ENCODE measurements at places on chromosomes 7 and 10.
A peak's percentile ranks its signal among the peaks of the same experiment; 100 is the strongest.

DNA sequence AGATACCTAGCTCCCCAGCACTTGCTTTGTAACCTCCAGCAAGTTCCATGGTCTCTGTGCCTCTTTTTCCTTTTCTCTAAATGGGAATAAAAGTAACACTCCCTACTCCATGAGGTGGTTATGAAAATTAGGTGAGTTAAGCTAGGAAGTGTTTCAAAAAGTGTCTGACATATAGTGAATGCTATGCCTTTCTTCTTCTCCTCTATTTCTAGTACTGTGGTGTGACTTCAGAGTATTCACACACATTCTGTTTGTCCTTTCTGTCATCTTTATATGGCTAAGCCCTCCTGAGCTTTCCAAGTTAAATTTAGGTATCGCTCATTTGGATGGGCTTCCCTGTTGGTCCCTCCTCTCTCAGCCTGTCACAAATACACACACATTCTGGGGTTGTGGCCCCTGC lies 229.7 kb downstream of the EXOC4 start:
- no peak for DNase-seq

- DNase-seq, result no peak
These were observed 607.5 kb downstream of the SORCS1 start for GRCh38 chr10:106557053-106557452.

- no peak for DNase-seq
These were observed 453 bp upstream of the GALNT17 start for GRCh38 chr7:71131256-71132126.

GRCh38 chr10:25175527-25176420 lies 973 bp downstream of the GPR158 start:
- no peak for DNase-seq

DNA sequence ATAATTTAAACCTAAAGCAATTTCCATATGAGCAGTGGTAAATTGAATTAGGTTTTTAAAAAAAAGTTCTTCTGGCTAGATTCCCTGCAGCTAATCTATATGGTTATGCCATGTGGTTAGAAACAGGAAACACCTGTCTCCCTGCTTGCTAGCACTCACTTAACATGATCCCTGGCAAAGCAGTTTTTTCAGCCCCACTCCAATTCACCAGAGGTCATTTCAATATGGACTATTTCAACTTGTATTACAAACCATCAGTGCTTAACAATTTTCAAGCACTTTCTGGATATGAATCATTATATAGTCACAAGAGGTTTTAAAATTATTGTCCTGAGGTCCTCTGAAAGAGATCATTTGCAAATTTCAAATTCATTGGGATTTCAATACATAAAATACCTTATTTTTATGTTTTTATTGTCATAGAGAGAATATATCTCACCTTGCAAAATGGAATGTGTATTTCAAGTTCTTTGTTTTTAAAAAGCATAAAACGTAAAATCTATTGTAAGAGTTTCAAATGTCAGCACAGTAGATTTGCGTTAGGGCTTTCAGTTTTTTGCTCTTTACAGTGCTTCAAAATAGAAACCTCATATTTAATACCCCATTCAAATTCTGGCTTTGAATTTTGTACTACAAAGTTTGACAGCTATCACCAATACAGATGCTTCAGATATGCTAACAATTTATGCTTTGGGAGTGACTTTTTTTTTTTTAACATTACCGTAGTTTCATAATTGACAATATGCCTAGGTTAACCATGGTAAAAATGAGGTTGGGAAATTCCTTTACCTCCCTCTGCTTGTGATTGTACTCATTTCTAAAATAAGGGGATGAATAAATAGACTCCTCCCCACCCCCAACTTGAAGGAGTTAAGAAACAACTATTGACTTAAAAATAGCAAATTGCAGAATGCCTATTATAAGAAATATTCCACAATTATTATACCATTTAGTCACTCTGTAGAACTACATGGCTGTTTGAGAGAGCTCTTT lies 117.5 kb upstream of the HGF start:
- DNase-seq, result no peak

- DNase-seq, result no peak
These were observed 143.1 kb downstream of the CRPPA start for GRCh38 chr7:16278167-16278787.

DNA sequence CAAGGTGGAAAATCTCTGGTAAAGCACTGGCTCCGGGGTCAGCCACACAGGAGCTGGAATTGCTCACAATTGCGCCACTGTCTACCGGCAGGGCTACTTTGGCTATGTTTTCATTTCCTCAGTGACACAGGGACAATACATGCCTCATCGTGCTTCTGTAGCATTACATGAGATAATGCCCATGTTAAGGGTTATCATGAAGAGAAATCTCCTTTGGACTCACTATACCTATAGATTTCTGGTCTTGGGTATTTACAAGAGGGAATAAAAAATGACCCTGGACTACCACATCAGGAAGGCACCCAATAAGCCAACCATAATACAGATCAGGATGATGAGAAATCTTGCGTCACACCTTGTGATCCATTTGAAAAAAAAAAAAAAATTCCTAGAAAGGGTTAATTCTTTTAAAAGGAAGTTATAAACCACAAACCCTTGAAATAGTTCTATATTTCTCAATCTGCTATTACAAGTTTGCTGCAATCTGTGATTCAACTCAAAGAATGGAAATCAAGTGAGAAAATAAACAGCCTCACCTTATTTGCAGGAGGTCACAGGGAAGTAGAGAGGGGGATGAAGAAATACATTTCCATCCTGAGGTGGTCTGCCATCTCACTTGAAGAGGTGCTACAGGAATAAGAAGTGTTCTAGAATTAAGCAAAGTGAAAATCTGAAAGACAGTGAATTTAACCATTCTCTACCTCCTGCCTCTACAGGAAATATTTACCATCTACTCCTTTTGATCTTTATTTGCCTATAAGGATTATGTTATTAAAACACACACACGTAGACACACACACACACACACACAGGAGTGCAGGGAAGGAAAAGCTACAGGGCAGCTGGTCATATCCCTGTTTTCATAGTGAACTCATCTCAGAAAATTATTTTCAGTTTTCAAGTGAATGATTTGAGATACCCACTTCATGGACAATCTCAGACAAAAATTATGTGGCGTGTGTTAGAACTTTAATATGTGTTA lies 231.3 kb upstream of the CELF2 start:
- DNase-seq, result no peak

DNA sequence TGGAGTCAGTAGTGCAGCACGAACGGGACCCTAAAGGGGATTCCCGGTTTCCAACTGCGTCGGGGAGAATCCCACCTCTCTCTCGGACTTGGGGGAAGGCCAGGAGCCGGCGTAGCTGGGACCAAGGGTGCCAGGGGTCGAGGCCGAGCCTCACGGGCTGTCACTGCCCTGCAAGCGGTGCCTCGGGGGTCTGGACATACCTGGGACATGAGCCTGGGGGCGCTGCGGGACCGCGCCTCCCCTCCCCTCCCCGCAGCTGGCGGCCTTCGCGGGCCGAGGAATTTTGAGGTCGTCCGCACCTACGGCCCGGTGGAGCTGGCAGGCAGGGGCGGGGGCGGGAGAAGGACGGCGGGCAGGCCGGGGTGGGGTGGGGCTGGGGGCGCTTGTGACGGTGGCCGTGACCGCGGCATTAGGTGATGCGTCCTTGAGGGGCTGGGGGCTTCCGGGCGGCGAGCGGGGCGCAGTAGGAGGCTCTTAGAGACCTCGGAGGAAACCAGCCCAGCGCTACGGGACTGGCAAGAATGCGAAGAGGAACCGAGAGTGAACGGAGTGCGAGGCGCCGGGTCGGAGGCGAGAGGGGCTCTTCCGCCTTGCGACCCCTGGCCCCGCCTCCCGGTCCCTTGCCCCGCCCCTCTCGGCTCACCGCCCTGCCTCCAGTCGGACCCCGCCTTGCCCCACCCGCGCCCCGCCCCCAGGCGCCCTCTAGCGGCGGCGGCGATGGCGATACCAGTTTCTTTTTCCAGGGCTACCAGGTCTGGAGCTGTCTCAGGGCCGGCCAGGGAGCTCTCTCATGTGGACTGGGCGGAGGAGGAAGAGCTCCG lies 48.3 kb downstream of the NPVF start:
- peak; percentile 54 for DNase-seq

- no peak for DNase-seq
These were observed 457.4 kb downstream of the TCERG1L start for GRCh38 chr10:130854151-130854550.

Measured in AG09319 (cell line).